Left renal pelvis (tissue), 4 donors: ENCODE measurements at places on chromosomes 2 and 18. TPM values are rescaled to one million over a fixed set of nuclear protein-coding genes. Genes with fewer than 3 reads are reported as not detected.

Gene APCDD1
- polyA plus RNA-seq = 93.6 TPM

- no peak for DNase-seq
Measured at GRCh38 chr2:113185664-113186432, 12.1 kb downstream of the PSD4 start.

Gene RAB27B
- 6.2 TPM for polyA plus RNA-seq

GRCh38 chr2:175823002-175823706 is 178.9 kb downstream of the LNPK start:
- DNase-seq = no peak
